ENCODE measurements at places on chromosomes 1 and 21.

DNA sequence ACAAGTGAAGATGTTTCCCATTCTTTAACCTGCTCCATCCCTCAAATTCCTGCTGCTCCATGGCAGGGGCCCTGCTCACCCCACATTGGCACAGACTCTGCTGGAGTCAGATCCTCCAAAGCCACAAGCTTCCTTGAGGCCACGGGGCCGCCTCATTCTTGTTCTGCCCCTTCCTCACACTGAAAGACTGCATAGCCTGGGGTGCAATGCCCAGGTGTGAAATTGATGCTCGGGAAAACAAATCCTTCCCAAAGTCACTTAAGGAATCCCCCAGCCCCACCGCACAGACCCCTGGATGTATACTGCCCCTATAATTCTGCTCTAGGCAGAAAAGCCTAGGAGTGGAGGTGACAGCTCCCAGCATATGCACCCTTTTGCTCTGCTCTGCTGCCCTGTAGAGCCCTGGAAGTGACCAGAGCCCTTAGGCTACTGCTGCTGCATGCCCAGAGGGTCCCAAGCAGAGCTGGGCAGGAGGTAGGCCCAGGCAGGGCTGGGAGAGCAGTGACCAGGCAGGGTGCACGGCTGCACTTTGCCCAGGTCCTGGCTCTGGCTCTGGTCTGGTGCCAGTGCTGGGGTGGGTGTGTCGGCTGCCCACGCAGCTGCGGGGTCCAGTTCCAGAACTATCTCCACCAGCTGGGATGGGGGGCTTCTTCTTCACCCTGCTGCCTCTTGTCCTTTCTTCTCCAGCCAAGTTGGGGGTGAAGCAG is 1.6 kb downstream of the HES2 start:
- no peak for DNase-seq

DNA sequence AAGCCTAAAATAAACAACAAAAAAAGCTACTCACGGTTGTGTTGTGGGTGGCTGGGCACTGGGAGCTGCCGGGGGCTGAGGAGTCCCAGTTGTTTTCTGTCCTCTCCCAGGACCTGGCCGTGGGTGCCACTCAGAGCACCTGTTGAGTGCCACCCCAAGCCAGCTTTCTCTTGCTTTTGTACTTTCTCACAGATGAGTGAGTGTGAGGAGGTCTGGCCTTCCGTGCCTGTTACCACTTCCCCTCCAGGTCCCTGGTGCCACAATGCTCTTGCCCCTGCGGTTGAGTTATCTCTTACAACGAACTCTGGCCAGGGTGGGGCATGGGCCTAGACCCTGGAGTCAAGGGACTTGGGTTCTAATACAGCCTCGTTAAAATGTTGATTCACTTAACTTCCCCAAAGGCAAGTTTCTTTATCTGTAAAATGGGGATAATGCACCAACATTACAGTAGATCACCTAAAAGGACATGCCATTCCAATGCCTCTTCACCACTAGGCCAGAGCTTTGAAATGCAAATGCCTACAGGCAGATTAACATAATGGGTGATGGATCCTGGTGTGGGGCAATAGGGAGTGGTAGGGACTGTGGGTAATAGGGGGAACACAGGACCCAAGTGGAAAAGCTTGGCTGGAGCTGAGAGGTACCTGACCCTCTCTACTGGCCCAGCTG is at the start of gene CNR2:
Gene CNR2, minus strand, starts transcription at position 151 of the 669 bp plus-strand sequence. CDS start 37,745 bp downstream, outside the sequence.
- DNase-seq, result no peak

GRCh38 chr1:64848136-64848535 is 103.3 kb downstream of the RAVER2 start:
- no peak for DNase-seq

- peak; percentile 12 for DNase-seq
Observed at GRCh38 chr1:152109231-152109997, 5.8 kb downstream of the TCHH start.

GRCh38 chr21:19683492-19683891 is 1279.9 kb upstream of the TMPRSS15 start:
- no peak for DNase-seq

GRCh38 chr1:111690306-111690617 is 48.9 kb downstream of the INKA2 start:
- DNase-seq, result no peak

- DNase-seq, result no peak
Observed at GRCh38 chr1:224867715-224868114, 61.8 kb upstream of the DNAH14 start.

GRCh38 chr1:46532498-46533178 is 18.8 kb downstream of the KNCN start:
- DNase-seq, result peak; percentile 81

- DNase-seq, result no peak
Observed at GRCh38 chr1:143651350-143651992, 320.3 kb downstream of the FAM72C start.

DNA sequence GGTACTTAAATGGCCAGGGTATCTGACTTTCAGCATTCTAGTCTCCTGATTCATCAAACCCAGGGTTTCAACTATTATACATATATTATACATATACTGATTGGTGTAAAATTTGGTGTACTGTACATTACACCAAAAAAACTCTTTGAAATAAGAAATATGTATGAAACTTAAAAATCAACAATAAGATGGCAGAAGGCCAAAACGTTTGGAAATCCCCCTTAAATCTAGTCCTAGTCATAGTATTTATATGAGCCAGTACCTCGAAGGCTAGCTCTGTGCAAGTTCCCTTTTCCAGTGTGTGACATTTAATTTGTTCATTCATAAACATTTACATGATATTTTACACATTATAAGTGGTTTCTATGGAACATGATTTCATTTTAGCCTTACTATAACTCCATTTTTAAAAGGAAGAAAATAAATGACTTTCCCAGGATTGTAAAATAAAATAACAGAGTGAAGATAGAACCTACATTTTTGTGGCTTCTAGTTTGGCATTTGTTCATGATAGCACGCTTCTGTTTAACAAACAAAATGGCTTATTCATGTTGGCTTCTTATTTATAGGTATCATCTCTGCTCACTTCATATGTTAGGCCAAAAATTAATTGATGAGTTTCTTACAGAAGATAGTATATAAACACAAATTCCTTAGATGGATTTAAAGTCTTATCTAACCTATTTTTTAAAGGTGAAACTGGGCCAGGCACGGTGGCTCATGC is 18.8 kb upstream of the ZNF281 start:
- DNase-seq, result no peak

- no peak for DNase-seq
Observed at GRCh38 chr1:76639181-76639580, 228.1 kb upstream of the ST6GALNAC5 start.

GRCh38 chr1:100039591-100039990 is 69.8 kb downstream of the SLC35A3 start:
- no peak for DNase-seq

GRCh38 chr1:991895-992294 is 8.0 kb downstream of the HES4 start:
- DNase-seq, result no peak

- no peak for DNase-seq
Observed at GRCh38 chr1:165487921-165488320, 43.0 kb upstream of the RXRG start.

GRCh38 chr1:78071696-78072095 is 25.9 kb downstream of the GIPC2 start:
- DNase-seq, result no peak

- no peak for DNase-seq
Observed at GRCh38 chr1:36905941-36906340, 128.4 kb downstream of the GRIK3 start.

DNA sequence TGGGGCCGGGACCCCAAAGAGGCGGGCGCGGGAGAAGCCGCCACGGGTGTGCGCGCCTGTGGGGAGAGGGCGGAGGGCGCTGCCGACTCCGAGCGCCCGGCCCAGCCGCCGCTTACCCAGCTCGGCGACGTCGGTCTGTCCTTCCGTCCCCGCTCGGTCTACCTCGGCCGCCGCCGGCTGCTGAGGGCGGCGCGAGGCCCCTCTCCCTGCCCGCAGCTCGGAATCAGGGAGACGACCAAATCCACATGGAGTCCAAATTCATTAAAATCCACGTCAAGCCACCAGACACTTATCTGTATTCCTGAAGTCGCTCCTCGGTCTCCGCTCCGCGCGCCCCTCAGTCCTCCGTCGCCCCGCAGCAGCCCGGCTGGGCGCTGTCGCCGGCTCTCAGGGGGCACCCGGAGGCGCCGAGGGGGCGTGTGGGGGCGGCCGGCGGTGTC is 637 bp downstream of the PLXNA2 start:
- DNase-seq, result no peak

DNA sequence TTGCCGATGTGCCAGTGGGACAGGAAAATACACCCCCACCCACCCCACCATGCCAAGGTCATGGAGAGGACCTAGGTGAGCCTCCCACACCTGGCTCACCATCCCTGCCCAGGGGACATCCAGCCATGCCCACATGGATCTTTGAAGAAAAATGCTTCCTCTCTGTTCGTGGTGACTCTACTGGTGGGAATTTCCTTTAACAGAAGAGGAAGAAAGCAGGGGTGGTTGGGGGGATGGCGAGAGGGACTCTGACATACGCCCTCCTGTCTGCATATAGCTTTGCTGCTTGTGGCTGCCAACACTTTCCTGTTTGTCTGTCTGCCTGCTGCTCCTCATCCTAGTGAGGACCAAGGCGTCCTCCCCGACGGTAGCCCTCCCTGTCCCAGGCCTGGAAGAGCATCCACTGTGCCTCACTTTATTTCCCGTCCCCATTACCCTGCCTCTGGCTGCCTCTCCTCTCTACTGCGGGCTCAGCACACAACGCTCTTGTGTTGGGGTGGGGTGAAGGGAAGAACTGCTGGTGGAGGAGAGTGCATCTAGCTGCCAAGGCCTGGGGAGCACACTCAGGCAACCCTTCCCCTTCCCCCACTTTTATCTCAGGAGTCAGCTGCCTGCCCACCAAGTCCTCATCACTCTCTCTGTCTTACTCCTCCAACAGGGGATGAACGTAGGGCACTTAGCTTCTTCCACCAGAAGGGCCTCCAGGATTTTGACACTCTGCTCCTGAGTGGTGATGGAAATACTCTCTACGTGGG is 2.5 kb downstream of the SEMA4A start:
- DNase-seq, result no peak

GRCh38 chr1:206595581-206596318 is 16.5 kb downstream of the EIF2D start:
- no peak for DNase-seq

Measured in WTC11 (cell line).